ENCODE measurements at places on chromosomes 1 and 21.
A peak's percentile ranks its signal among the peaks of the same experiment; 100 is the strongest.

DNA sequence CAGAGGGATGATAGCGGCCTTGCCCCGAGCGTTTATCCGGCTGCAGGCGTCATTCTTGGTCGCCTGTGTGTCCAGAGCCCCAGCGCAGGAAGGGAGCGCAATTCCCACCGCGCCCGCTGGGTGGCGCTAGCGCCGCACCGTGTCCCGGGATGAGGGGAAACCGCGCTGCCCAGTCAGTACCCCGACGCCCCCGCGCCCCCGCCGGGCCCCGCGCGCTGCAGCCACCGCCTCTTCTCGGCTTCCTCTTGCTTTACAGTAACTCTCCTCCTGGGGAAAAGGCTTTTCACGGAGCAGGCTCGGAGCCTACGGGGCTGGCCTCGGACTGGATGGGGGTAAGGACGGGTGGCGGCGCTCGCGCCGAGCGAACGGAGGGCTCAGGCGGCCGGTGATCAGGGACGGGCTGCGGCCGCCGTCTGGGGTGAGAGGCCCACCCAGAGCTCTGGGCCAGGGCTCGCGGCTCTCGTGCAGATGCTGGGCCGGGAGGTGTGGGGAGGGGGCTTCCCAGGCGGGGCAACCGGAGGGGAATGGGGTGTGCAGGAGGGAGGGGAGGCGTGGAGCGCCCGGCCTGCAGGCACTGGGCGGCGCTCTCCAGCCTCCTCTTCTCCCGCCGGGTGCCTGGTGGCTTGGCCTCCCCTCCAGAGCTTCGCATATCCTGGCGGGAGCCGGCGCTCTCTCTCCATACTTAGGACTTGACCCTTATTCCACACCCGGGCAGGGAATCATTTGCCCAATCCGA is 29.8 kb downstream of the TEX35 start:
- DNase-seq = peak; percentile 41

GRCh38 chr1:222644636-222644980 is 26.7 kb downstream of the MIA3 start:
- no peak for DNase-seq

GRCh38 chr1:114369930-114370329 is 141.1 kb downstream of the TRIM33 start:
- DNase-seq = no peak

DNA sequence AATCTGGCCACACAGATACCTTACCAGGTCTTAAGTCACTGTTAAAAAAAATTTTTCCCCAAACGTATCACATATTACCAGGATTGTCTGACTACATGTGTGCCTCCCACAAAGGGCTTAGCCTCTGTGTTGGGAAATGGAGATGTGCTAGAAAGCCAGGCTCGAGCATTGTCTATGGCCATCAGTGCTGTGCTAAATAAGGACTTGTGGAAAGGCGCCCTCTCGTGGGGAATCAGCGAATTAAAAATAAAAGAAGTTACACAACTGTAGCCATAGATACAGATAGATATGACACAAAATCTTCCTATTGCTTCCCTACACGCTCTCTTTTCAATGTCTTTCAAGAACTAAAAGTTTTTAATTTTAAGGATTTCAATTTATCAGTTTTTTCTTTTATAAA is 47.5 kb upstream of the CRNN start:
- DNase-seq = no peak

- DNase-seq = no peak
Observed at GRCh38 chr1:38587766-38588165, 271.8 kb downstream of the RRAGC start.

- DNase-seq = no peak
Observed at GRCh38 chr1:211113566-211113965, 20.4 kb downstream of the KCNH1 start.

DNA sequence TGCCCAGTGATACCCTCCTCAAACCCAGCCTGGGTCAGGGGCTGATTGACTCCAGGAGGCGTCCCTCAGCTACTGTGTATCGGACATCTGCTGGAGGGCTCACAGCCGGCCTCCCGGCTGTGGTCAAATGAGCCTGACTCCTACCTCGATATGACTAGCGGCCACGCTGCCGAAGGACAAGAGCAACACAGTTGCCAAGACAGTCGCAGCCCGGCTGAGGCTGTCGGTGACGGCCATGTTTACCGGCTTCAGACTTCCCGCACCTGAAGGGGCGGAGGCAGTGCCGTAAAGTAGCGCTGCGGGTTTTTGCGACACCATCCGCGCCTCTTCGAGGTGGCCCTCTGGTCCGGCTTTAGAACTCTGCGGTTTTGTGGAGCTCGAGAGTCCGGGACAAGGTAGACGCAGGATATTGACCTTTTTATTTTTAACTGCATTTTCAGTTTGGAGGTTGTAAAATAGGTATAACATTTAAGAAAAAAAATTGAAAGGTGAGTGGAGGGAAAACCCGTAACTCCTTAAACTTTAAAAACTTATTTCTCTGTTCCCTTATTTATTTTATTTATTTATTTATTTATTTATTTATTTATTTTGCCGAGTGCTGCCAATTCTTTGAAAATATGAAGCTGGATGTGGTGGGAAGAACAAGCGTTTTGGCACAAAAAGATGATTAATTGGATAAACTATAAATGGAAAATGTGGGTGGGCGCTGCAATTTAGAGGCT is at the start of gene PIGK:
Gene PIGK (minus strand): TSS at position 265 of the 722 bp plus-strand sequence. CDS start 28 bp downstream, at position 237.
- DNase-seq = peak; percentile 38

DNA sequence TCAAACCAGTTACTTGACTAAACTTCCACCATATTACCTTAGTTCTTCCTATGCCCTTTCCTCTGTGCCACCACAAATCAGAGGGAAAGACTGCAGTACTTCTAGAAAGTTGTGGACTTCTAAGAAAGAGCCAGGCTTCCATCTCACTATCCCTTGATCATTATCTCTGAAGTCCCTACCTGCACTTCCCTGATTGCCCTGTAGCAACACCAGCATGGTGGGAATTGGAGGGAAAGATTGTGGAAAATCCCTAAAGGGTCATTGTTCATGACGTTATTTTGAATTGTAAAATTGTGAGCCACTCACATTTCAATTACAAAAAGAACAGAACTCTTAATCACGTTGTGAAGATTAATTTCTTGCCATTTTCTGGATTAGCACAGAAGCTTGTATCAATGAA is 23.4 kb upstream of the KIAA1614 start:
- DNase-seq = no peak

DNA sequence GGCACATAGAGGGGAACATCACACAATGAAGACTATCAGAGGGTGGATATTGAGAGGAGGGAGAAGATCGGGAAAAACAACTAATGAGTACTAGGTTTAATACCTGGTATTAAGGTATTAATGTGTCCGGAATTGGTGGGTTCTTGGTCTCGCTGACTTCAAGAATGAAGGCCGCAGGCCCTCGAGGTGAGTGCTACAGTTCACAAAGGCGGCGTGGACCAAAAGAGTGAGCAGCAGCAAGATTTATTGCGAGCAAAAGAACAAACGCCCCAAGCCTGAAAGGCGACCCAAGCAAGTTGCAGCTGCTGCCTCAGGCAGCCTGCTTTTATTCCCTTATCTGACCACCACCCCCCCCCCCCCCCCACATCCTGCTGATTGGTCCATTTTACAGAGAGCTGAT is 2022.8 kb downstream of the NCAM2 start:
- DNase-seq = no peak

DNA sequence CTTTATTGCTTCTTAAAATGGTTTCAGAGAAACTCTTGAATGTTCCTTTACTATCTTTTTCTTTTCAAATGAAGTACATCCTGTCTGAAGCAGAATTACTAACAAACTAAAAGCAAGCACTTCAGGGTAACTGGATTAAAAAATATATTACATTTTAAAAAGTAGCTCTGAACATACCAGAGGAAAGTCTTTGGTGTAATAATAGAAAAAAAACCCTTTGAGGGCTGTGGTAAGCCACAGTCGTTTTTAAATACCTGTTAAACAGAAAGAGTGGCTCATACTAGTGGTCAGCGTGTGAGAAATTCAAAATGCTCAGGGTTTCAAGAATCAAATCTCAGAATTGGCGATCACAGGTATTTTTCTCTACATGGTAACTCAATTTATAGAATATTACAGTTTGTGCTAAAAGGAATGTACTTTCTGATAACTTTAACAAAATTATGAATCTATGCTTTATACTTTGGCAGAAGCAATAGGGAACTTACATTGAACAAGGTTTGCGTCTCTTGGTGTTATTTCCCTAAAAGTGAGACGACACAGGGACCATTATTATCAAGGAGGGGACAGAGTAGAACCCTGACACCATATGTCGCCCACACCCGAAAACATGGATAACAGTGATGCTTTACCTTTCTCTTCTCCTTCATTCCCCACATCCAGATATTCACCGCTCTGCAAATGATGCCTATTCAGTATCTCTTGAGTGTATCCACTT is 97.0 kb upstream of the DPH5 start:
- no peak for DNase-seq

GRCh38 chr1:94920061-94920460 is 6.8 kb downstream of the CNN3 start:
- no peak for DNase-seq

- DNase-seq = no peak
Observed at GRCh38 chr1:223714849-223715603, 2.7 kb downstream of the CAPN2 start.

GRCh38 chr21:14382486-14382834 is 486 bp downstream of the HSPA13 start:
- DNase-seq = no peak

DNA sequence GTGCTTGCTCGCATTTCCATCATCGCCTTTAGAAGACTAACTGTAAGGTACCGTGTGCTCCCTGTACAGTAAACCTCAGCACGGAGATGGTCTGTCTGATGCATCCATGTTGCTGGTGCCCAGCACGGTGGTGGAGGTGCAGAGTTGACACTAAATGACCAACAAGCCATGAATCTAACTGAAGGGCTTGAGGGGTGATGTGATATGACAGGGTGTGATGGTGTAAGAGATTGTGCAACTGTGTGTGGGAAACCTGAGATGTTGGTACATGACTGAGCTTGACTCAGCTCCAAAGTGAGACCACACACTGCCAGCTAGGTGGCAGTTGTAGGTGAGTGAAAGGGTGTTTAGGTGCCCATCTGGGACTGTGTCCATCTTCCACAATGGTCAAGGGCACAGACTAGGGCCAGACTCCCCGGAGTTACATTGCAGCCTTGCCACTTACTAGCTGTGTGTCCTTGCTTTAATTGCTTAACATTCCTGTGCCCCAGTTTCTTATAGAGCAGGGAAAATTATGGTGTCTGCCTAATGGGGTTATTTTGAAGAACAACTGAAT is 21.4 kb downstream of the SLC2A1 start:
- no peak for DNase-seq

- DNase-seq = no peak
Observed at GRCh38 chr1:174448974-174449373, 1.2 kb downstream of the GPR52 start.

- DNase-seq = no peak
Observed at GRCh38 chr21:14545906-14546480, at the start of gene SAMSN1. Gene SAMSN1 (minus strand): TSS chr21:14546315. CDS start chr21:14546261, 54 bp downstream.

- no peak for DNase-seq
Observed at GRCh38 chr1:67390041-67390887, 39.9 kb downstream of the SERBP1 start.

GRCh38 chr1:201870397-201870796 is 18.3 kb upstream of the SHISA4 start:
- DNase-seq = no peak

DNA sequence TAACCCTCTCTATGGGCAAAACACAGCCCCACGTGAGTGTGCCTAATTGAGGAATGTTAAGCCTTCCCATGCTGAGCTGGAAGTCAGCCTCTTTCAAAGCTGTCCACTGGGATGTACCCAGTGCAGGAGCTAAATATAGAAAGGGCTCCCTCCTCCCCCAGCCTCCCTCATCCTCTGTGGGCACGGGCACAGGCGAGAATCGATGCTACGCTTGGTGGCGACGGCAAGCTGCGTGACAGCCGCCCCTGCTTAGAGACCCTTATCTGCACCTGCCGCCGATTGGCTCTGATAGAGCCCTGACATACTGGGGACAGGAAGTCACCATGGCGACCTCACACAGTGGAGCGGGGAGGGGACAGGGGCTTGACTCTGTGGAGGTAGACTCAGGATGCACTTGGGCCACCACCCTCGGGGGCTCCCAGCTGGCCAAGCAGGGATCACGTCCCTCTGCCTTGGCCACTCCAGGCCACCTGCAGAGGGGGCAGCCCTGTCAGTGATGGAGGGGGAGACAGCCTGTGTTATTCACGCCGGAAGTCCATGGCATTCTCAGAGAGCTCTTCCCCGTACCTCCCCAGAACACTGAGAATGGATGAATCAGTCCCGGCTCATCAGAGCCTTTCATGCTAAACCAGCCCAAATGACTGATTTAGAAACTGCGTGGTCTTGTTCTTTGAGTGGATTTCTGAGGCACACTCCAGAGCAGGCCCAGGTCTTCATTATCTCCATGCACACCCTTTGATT is 84.8 kb downstream of the KCND3 start:
- DNase-seq = no peak

DNA sequence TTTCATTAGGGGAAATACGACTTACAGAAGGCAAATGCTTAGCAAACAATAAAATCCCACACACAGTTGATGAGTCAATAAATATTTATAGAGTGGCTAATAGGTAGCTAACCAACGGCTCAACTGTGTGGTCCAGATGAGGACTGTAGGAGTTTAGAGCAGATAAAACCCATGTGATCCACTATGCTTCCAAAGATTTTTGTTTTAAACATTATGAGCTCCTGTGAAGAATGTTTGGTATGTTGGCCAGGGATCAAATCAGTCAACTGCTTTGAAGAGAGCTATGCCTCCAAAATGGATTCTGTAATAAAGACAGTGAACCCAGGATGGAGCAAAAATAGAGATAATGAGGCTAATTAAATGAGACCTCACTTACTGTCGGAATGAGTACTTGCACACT is 72.3 kb upstream of the COL11A1 start:
- no peak for DNase-seq

DNA sequence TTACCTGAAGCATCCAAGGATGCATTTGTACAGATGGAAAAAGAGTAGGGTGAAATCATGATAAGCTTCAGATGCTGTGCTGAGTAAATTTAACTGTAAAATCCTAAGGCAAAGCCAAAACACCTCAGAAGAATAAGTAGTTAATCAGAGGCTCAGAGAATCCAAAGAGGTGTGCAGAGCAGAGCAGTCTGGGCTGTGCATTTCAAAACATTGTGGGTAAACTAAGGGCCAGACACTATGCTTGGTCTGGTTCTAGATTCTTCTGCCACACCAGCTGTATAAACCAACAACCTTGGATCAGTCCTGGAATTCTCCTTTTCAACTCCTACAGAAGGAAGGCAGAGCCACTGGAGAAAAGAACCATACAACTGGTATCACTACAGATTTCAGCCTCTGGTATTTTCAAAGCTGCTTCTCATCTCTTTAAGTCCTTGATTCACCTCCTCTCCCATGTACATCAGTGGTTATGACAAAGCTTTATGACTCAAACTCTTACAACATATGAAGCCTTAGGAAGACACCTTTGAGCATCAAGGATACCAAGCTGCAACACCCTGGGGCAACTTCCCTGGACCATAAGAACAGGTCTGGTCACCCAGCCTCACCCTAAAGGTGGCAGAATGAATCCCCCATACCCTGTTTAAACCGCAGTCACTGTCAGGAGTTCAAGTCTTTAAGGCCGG is 11.6 kb upstream of the HIPK1 start:
- no peak for DNase-seq

DNA sequence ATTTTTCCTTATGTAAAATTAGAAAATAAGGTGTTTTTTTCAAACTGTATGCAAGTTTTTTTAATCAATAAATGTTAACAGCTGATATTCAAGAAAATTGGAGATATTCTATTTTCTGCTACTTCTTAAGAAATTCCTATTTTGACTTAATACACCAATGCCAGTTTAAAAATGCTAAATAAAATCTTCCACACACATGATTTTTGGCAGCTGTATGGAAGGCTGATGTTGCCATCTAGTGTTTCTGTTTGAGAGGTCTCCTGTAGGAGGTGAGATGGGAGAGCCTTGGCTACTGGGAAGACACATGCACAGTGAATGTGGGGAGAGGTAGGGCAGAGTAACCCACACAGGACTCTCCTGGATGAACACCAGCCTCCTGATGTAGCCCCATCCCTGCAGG is 29.2 kb upstream of the OR2B11 start:
- DNase-seq = no peak

All from cortex of kidney (tissue), 1 donor.